Activated naive CD4-positive, alpha-beta T cell treated with Interleukin-2 at 50 U/mL for 16 hours (primary cell): ENCODE measurements at places on chromosomes 12 and 14.

GRCh38 chr12:65609359-65609771 lies 214.9 kb upstream of the HMGA2 start:
- DNase-seq: no peak

- DNase-seq: no peak
These were observed 24.3 kb upstream of the ATF1 start for GRCh38 chr12:50739611-50740010.

- DNase-seq: no peak
These were observed 450.0 kb downstream of the FOXG1 start for GRCh38 chr14:29216268-29217232.

DNA sequence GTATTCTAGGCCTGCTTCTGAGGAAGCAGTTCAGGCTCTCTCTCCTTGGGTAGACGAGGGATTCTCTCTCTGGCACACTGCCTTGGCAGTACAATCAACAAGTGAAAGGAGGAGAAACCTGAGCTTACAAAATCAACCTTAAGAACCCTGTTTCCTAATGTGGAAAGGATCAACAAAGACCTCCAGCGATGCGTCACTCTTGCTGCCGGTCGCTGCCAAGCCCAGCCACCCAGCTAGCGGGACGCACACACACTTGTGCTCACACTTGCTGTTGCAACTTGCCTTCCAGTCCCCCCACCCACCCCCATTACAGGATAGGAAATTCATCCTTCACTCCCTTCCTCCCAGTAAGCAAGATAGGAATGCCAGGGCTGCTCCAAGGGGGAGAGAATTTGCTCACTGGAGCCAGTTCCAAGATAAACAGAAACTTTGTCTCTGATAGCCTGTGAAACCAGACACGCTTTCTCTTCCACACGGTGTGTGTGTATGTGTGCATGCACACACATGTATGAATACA lies 144.3 kb downstream of the BCL11B start:
- DNase-seq: no peak

DNA sequence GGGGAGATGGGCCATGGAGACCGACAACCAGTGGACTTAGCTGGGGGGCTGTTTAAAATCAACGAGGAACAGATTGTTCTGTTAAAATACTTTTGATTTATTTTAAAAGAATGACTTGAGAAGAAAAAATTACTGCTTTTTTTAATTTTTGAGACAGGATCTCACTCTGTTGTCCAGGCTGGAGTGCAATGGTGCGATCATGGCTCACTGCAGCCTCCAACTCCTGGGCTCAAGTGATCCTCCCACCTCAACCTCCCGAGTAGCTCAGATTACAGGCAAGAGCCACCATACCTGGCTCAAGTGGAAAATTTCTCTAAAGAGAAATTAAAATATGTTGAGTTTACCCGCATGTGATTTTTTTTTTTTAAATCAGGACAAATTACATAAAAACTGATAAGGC lies 80.6 kb downstream of the SCARB1 start:
- DNase-seq: no peak

- no peak for DNase-seq
These were observed 27.6 kb upstream of the NOS1 start for GRCh38 chr12:117388951-117389446.

- DNase-seq: no peak
These were observed 182.6 kb upstream of the PZP start for GRCh38 chr12:9390761-9391160.

DNA sequence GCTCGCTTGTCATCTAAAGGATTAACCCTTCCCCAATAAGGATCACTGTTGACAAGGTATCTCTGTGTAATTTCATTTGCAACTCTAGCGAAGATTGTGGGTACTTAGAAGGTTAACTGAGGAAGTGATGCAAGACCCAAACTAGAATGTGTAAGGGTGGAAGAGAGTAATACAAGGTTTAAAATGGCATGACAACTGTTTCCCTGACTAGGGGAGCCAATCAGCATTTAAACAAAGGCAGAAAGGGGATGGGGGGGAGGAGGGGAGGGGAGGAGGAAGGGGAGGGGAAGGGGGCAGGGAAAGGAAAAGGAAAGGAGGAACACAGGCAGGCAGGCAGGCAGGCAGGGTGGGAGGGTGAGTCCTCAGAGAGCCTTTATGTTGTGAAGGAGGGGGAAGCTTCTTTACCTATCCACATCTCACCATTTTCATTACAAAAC lies 31.1 kb downstream of the NRDE2 start:
- no peak for DNase-seq

DNA sequence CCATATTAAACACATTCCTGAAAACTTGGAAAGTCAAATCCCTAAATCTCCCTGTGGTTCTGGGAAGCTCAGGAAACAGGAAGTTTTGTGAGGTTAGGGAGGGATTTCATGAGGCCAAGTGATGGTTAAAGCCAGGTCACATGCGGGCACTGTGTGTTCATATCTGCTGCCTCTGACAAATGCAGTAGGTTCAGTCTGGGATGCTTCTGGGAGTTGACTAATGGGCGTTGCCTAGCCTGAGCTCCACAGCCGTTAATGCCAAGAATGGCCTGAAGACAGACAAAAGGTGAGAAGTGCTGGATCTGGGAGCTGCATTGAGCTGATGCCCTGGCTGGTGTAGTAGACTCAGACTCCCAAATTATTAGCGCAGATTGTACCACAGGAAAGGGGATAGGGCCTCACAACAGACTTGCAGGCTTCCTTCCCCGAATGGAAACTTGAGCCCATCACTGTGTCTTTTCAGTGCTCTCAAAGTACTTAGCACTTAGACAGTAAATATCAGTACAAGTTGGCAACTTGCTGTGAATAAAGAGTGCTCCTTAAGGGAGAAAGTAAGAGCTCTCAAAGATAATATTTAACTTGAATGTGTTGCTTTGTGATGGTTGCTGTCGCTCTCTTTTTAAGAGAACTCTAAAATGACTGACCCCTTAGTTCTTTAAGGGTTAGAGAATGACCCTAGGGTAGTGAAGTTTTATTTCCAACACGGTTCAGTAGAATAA lies 17.3 kb downstream of the GSG1 start:
- DNase-seq: no peak

GRCh38 chr12:119071638-119072231 lies 90.4 kb downstream of the SRRM4 start:
- DNase-seq: no peak

DNA sequence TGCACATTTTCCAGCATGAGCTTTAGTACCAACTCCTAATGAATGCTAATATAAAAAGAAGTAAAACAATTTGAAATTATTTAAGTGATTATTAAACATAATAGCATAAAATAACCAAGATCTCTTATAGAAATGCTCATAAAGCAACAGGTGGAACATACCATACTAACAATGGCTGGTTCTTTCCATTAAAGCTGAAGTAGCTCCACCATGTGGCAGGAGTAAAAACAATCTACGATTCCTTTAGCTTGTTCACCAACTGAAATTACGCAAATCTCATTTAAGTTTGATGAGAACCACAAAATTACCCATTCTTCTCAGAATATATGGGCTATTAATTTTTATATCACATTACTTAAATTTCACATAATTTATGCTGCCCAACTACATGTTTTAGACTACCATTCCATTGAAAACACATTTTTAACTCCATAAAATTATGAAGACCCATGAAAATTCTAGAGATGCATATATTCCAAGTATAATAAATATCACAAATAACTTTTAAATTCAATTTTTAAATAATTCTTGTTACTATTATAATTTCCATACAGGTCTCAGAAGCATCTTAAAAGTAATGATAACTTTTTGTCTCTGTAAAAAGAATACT lies 213.6 kb downstream of the DAD1 start:
- no peak for DNase-seq

DNA sequence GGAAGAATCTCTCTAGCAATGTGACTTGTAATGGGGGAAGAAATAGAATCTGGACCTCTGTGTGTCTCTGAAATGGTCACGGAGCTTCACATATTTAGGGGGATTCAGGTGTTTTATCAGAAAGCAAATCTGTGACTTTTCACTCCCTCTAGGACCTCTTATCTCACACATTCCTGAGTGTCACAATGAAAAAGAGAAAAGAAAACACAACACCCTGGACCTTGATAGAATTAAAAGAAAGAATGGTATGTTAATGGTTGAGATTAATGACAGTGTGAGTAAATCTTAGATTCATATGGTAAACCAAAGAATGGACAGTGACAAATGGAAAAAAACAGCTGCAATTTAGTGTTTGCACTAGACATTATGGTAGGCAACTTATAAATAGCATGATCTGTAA lies 68.5 kb downstream of the PKP2 start:
- DNase-seq: no peak

GRCh38 chr12:59164991-59165718 lies 244.9 kb upstream of the LRIG3 start:
- DNase-seq: no peak

- DNase-seq: no peak
These were observed 5.7 kb downstream of the MTRFR start for GRCh38 chr12:123238961-123239360.

DNA sequence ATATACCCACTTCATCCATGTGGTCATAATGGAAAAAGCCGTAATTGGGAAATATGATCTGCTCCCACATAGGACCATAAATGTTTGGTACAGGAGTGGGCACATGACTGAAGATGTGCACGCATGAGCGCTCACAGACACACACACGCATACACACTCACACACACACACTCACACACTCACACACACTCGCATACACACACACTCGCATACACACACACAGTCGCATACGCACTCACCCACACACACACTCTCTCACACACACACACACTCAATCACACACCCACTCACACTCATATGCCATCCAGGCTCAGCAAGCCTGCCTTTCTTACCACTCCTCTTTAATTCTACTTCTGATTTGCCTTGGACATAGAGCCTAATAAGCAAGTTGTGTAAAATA lies 45.6 kb upstream of the EGLN3 start:
- DNase-seq: no peak

DNA sequence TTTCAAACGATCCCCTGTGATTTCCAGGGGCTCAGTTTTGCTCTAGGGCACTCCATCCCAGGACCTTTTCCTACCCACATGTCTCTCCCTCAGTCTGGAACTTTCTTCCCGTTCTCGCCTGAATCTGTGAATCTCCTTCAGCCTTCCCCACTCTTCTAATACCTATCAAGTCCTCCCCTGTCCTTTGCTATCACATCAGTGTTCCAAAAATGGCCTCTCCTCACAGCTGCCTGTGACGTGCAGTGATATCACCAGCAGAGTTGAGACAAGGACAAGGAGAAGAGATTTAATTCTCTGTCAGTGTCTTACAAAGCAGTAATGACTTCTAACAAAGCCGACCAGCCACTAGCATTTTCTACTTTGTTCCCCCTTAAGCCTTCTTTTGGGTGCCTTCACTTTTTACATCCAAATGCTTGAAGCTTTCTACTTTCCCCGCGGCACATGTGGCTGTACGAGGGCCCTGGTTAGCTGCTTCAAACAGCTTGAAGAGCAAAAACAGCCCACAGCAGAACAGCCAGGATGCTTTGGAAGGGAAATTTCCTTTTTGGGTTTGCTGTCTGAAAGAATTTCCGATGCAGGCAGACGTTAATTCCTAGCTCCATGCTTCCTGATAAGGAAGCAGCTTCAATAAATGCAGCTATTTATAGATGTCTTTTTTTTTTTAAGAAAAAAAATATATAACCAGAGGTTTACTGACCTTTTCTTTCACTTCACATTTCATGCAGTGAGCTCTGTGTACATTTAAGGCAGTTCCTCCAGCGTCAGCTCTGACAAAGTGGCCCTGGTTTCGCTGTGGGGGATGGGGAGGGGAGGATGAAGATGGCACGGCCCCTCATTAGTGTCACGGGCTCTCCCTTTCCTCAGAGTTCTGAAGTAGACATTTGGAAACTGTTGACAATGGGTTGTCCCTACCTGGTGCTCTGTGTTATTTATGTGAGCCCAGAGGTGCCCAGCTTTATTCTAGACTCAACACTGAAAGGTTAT lies 109.3 kb downstream of the ETV6 start:
- no peak for DNase-seq

DNA sequence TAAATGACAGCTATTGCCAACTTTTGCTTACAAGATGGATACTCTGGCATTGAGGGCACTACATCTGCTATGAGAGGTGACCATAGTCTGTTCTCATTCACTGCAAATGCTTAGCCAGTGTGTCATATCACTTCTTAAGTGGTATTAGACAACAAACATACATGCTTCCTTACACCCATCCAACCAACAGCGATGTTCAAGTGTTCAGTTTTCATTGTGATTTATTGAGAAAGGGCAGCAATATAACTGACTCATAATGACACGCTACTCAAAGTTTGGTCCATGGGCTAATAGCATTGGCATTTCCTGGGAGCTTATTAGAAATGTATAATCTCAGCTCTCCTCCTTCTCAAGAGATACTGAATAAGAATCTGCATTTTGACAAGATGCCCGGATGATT lies 181.7 kb downstream of the NPAS3 start:
- DNase-seq: no peak

- DNase-seq: no peak
These were observed 8.5 kb upstream of the CDCA4 start for GRCh38 chr14:105029402-105029801.

DNA sequence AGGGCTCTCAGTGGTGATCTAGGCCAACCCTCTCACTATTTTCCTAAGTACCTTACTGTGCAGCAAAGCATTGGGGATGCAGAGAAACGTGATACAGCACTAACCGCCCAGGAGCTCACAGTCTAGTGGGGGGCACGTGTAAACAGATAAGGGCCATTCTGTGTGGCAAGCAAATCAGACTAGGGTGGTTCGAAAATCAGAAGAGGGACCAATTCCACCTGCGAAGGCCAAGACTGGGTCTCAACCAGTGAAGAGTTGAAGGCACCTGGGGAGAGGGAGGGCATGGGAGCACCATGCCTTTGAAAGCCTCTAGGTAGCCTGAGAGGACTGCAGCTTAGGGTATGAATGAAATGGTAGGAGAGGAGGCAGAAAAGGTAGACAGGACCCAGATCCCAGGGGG lies 2.2 kb downstream of the PITPNM2 start:
- DNase-seq: no peak

DNA sequence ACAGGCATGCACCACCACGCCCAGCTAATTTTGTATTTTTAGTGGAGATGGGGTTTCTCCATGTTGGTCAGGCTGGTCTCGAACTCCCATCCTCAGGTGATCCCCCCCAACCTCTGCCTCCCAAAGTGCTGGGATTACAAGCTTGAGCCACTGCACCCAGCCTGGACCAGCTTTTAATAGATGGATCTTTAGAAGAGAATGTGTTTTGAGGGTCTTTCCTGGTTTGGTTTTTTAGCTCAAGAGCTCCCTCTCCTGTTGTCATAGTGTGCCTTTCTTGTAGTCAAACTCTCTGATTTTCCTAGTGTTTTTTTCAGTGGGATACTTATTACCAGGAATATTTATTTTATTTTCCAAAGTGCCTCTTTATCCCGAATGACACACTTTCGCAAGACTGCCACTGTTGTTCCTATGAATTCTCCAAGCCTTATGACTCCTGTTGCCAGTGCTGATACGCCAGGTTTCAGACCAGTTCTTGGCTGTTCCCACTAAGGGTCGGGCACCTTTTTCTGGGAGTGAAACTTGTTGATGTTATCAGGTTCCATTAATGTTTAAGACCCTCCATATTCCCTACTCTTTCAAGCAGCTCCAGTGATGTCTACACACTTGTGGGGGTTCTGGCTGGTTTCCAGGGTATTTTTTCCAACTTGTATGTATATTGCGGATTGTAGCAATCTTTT lies 31.5 kb upstream of the LIMA1 start:
- DNase-seq: no peak
